DMS79 (cell line): ENCODE measurements at places on chromosomes 11 and 22.
A peak's percentile ranks its signal among the peaks of the same experiment; 100 is the strongest.

DNA sequence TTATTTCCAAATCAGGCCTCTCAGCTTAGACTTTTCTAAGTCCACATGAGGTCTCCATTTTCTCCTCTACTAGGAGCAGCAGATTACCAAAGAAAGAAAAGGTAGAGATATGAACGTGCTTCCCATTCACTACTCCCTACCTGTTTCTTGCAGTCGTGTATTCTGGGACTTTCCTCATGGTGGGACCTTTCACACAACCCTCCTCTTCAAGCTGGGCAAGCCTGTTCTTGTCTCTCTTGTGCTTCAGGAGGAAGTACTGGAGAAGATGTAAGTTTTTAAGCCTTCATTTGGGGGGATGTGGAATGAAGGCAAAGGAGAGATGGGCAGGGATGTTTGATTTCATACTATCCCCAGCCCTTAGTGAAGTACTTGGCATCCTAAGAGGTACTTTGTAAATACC lies 128.8 kb upstream of the SESN3 start:
- peak; percentile 15 for DNase-seq

DNA sequence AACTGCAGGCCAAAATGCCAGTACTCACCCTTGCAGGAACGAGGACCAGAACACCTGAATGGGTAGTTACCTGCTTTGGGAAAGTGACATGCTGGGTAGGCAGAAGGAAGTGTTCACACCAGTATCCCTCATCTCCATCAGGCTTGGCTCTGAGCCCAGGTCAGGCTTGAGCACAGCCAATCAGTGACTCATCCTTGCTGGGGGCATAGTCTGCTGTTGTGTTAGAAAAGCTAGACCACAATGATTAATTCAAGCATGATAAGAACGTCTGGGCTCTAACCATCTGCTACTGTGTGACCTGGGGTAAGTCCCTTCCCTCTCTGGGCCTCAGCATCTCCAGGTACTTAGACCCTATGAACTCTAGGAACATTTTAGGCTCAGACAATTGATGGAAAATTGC lies 450.4 kb downstream of the MIAT start:
- no peak for DNase-seq

GRCh38 chr11:42410251-42410955 lies 901.4 kb upstream of the API5 start:
- DNase-seq, result no peak

GRCh38 chr11:119878990-119879389 lies 150.0 kb upstream of the NECTIN1 start:
- no peak for DNase-seq

DNA sequence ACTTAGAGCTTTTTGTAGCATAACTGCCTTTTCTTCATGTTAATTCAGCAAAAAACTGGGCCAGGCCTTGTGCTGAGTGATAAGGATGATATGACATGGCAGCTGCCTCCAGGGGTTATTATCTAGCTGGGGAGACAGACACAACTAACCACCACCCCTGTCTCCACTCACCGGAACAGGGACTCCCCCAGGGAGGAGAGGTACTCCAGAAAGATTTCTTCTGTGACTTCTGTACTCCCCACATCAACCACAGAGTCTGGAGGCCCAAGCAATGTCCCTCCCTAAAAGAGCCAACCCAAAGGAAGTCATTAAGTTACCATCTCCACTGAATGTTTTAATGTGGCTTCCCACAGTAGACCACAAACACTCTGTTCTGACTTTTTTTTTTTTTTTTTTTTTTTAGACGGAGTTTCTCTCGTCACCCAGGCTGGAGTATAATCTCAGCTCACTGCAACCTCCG lies 14.3 kb upstream of the PMM1 start:
- no peak for DNase-seq

GRCh38 chr11:121293288-121293594 lies 670 bp downstream of the SC5D start:
- no peak for DNase-seq

GRCh38 chr11:87290304-87290922 lies 252.7 kb downstream of the TMEM135 start:
- peak; percentile 4 for DNase-seq

DNA sequence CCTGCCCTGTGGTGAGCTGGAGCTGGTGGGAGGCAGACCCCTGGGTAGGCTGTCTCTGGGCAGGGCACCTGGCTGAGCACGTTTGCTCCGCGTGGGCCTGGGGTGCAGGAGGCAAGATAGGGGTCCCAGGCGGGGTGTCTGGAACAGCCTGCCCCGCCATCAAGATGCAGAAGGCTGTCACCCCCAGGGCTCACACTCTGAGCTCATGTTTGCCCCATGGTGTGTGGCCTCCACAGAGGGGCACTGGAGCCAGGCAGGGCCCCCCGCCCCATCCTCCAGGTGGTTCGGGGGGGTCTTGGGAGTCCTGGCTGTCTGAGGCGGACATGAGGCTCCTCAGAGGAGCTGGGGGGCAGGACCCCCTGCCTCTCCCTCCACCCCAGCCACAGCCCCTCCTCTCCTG lies 28.9 kb upstream of the CARS1 start:
- no peak for DNase-seq

DNA sequence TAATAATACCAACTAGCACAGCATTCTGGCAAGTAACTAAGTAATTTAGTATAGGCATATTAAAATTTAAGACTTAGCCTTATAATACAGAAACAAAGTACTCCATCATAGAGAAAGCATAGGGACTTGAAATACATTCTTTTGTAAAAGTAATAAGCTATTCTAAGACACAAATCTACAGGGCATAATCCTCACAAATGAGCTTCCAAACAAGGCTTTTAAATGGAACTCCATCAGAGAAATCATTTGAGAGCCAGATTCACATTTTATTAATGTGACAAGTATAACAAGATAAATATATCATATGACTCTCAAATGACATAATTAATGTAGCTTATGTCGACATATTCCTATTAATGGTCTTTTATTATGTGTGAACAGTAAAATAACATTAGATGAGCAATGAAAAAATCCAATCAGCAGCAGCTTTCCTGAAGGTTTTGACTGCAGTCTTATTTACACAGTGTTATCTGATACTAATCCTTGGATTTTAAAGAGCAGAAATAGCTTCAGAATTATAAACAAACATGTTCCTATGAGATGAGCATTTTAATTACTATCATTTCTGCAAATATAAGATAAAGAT lies 241.4 kb downstream of the TTC28 start:
- no peak for DNase-seq
